ENCODE measurements at places on chromosomes 3 and 15. TPM values are rescaled to one million over a fixed set of nuclear protein-coding genes. Genes with fewer than 3 reads are reported as not detected.

Gene CFAP100
- not detected for total RNA-seq

Gene GOLGA6A
- total RNA-seq = not detected

Gene SLC38A3
- not detected for total RNA-seq

Gene ONECUT1
- 0.36 TPM for total RNA-seq

Gene IQCF5
- total RNA-seq = not detected

Gene YEATS2
- total RNA-seq = 18.3 TPM

Gene CYP19A1
- 0.41 TPM for total RNA-seq

Gene GOLGA6L7
- not detected for total RNA-seq

Gene CYP11A1
- 0.49 TPM for total RNA-seq

Gene SLC35G2
- total RNA-seq = 8.0 TPM

Gene SLC15A2
- total RNA-seq = 2.1 TPM

Gene IL5RA
- total RNA-seq = not detected

Gene SLC28A2
- not detected for total RNA-seq

Gene UCN2
- not detected for total RNA-seq

Gene CHRM5
- total RNA-seq = not detected

Gene TUSC7
- total RNA-seq = not detected

Gene ACKR4
- 0.54 TPM for total RNA-seq

Gene CEMIP
- total RNA-seq = not detected

Gene SNURF
- 3.3 TPM for total RNA-seq

GRCh38 chr3:194203482-194204041 is 67.6 kb downstream of the HES1 start:
- peaks cover 7% of the 10 kb centered on the region for H3K27me3 ChIP-seq
- no peak for DNase-seq
- no peak overlapping the region for H3K4me3 ChIP-seq
- H3K27ac ChIP-seq = no peak overlapping the region

DNA sequence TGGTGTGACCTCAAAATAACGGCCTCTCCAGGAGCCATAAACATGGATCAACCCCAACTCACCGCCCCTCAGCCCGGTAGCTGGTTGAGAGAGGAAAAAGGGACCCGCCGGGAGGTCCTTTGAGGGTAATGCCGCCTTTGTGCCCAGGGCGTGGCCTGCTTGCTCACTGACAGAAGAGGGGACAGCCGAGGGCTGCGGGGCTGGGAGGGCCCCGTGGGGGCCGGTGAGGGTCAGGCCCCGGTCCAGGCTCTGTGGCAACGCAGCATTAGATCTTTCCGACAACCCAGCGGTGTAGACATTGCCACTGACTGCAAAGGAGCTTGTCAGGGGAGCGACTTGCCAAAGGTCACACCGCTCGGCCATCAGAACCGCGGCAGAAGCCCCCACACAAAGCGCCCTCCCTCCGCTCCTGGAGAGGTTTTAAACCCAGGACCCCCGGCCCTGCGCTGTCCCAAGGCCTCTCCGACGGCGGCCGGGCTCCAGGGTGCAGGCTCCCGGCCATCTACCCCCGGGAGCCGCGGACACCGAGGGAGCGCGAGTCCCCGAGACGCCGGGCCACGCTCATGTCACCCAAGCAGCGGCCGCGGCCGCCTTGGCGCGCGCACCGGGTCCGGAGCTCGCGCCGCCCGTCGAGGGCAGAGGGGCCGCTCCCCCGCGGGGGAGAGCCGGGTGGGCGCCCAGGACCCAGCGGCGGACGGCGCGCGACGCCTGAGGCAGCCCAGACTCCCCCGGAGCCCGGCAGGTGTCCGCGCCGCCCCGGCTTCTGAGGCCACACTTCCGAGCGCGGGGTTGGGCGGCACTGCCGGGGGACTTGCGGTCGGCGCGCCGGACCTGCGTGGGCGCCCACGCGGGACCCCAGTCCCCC is 975 bp downstream of the PCSK6 start:
- H3K36me3 ChIP-seq = no peaks in the 10 kb centered on the region
- H3K4me1 ChIP-seq = no peaks in the 10 kb centered on the region
- peaks cover 29% of the 10 kb centered on the region for H3K27me3 ChIP-seq

- H3K27ac ChIP-seq = peak overlapping the region; percentile 100
- H3K4me1 ChIP-seq = peaks cover 99% of the 10 kb centered on the region
- no peaks in the 10 kb centered on the region for H3K27me3 ChIP-seq
- no peak overlapping the region for H3K4me3 ChIP-seq
- peaks cover 45% of the 10 kb centered on the region for H3K36me3 ChIP-seq
- DNase-seq = peak; percentile 38
Observed at GRCh38 chr3:134367869-134368750, 6.1 kb downstream of the AMOTL2 start.

- H3K36me3 ChIP-seq = no peaks in the 10 kb centered on the region
- DNase-seq = peak; percentile 63
- H3K27me3 ChIP-seq = peaks cover 6% of the 10 kb centered on the region
- H3K4me1 ChIP-seq = peaks cover 19% of the 10 kb centered on the region
- no peak within 1 kb of the TSS for H3K27ac ChIP-seq
Observed at GRCh38 chr3:38649500-38650247, at the start of gene SCN5A. Gene SCN5A (minus strand): TSS chr3:38649687. CDS start chr3:38633307, 16,380 bp downstream.

- H3K4me3 ChIP-seq = no peak overlapping the region
- no peak for DNase-seq
- H3K4me1 ChIP-seq = peaks cover 15% of the 10 kb centered on the region
Observed at GRCh38 chr15:57665939-57666338, 40.6 kb upstream of the POLR2M start.

GRCh38 chr3:56309465-56309864 is 158.8 kb downstream of the ERC2 start:
- H3K4me1 ChIP-seq = no peaks in the 10 kb centered on the region
- no peaks in the 10 kb centered on the region for H3K36me3 ChIP-seq
- H3K4me3 ChIP-seq = no peak overlapping the region

GRCh38 chr3:9129365-9129764 is 120.1 kb downstream of the SRGAP3 start:
- H3K36me3 ChIP-seq = no peaks in the 10 kb centered on the region
- no peak for DNase-seq
- no peak overlapping the region for H3K4me3 ChIP-seq
- no peak overlapping the region for H3K27ac ChIP-seq

DNA sequence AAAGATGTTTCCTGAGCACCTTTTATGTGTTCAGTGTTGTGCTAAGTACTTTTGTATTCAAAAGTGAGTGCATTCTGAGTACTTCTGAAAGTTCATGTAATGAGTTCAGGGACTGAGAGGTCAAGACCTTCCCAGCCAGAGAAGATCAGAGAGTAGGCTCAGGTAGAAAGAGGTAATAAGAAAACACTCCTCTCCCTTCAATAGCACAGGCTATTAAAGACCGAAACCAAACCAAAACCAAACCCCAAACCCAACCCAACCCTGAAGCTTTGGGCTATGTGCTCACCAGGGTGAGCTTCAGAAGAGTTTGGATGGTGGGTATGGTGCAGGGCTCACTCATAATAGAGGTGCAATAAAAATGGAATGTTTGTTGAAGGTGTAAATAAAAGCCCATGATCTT is 76.7 kb upstream of the FAM3D start:
- no peaks in the 10 kb centered on the region for H3K27me3 ChIP-seq
- H3K4me1 ChIP-seq = no peaks in the 10 kb centered on the region
- no peak overlapping the region for H3K27ac ChIP-seq
- no peak overlapping the region for H3K4me3 ChIP-seq
- DNase-seq = no peak
- no peaks in the 10 kb centered on the region for H3K36me3 ChIP-seq

DNA sequence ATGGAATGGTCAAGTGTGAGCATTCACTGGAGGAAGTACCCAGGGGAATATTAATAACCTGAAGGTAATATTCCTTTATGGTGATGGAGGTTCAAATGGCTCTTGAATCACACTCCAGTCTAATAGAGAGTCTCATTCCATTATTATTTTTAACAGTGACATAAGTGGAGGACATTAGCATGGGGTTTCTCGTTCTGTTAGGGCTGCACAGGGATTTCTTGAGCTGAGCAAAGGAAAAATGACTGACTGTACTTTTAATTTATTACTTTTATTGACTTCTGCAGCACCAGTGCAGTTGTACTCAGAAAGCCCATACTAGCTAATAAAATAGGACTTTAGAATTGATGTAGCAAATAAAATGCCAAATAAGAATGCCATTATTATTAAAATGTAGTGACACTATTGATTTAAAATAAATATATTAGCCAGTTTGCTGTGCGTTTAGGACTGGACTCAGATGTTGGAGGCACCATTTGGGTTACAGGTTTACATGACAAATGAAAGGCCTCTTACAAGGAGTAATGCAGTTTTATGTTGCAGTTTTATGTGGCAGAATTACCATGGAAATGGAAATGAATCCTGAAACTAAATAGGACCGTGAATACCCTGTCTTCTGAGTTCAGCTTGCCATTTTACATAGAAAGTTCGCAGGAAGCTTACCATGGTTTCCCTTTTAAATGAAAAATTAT is 705.1 kb upstream of the GRM7 start:
- H3K27me3 ChIP-seq = no peaks in the 10 kb centered on the region
- no peaks in the 10 kb centered on the region for H3K4me1 ChIP-seq
- DNase-seq = no peak
- no peak overlapping the region for H3K4me3 ChIP-seq
- H3K27ac ChIP-seq = no peak overlapping the region

DNA sequence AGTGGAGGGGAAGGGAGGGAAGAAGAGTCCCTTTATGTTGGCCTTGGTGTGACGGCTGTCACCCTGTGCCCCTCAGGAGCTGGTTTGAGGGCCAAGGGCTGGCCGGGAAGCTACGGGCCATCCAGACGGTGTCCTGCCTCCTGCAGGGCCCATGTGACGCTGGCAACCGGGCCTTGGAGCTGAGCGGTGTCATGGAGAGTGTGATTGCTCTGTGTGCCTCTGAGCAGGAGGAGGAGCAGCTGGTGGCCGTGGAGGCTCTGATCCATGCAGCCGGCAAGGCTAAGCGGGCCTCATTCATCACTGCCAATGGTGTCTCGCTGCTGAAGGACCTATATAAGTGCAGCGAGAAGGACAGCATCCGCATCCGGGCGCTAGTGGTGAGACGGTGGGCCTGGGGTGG is 8.1 kb upstream of the RCCD1 start:
- peaks cover 34% of the 10 kb centered on the region for H3K36me3 ChIP-seq
- no peak overlapping the region for H3K4me3 ChIP-seq
- no peaks in the 10 kb centered on the region for H3K4me1 ChIP-seq
- DNase-seq = no peak
- H3K27ac ChIP-seq = no peak overlapping the region

GRCh38 chr3:105933871-105934270 is 65.1 kb upstream of the CBLB start:
- H3K27me3 ChIP-seq = no peaks in the 10 kb centered on the region
- peaks cover 14% of the 10 kb centered on the region for H3K4me1 ChIP-seq
- no peaks in the 10 kb centered on the region for H3K36me3 ChIP-seq
- no peak overlapping the region for H3K4me3 ChIP-seq
- no peak for DNase-seq

GRCh38 chr3:76026379-76026778 is 241.0 kb upstream of the ZNF717 start:
- no peaks in the 10 kb centered on the region for H3K27me3 ChIP-seq
- H3K36me3 ChIP-seq = no peaks in the 10 kb centered on the region
- no peak for DNase-seq

GRCh38 chr3:136390574-136390973 is 140.4 kb downstream of the PCCB start:
- H3K4me3 ChIP-seq = no peak overlapping the region
- no peaks in the 10 kb centered on the region for H3K4me1 ChIP-seq
- no peak for DNase-seq
- no peaks in the 10 kb centered on the region for H3K27me3 ChIP-seq
- H3K36me3 ChIP-seq = no peaks in the 10 kb centered on the region
- no peak overlapping the region for H3K27ac ChIP-seq

DNA sequence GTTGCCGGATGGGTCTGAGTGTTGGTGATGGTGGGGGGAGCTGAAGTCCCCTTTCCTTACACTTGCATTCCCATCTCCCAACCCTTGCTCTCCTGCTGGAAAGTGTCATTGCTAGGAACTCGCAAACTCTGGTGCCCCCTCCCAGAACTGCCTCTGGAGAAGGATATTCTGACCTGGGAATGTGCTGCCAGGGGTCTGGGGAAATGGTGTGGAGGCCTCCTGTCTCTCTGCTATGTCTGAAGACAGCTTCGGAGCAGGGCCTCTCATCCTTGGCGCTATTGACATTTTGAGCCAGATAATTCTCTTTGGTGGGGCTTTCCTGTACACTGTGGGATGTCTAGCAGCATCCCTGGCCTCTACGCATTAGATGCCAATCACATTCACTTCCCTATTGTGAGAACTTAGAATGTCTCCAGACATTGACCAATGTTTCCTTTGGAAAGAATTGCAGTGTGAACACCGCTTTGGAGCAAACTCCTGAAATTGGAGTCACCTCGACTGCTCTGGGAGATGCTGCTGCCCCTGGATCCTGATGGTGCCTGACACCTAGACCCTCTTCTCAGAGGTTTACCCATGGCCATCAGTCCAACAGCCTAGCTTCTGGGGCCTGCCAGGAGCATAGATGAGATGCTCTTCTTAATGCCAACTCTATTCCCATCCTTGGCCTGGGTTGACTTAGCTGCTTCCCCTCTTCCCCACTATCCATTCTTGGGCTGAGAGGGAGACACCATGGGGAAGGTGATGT is 2.2 kb upstream of the KY start:
- H3K4me3 ChIP-seq = no peak overlapping the region
- H3K27me3 ChIP-seq = no peaks in the 10 kb centered on the region
- no peak overlapping the region for H3K27ac ChIP-seq
- no peaks in the 10 kb centered on the region for H3K4me1 ChIP-seq

DNA sequence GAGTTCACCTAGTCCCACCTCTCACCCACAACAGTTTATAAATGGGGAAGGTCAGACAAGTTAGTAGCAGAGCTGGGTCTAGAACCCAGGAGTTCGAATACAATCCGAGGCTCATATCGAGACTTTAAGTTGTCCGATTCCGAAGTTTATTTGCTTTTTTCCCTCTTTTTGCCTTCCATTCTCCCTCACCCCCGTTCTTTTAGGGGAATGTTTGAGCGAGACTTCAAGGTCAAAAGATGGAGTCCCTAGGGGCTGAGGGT is 7.3 kb downstream of the BCL6 start:
- peak overlapping the region; percentile 71 for H3K4me3 ChIP-seq
- DNase-seq = no peak
- no peaks in the 10 kb centered on the region for H3K27me3 ChIP-seq
- peaks cover 19% of the 10 kb centered on the region for H3K36me3 ChIP-seq
- H3K4me1 ChIP-seq = peaks cover 72% of the 10 kb centered on the region
- peak overlapping the region; percentile 99 for H3K27ac ChIP-seq

- peak overlapping the region; percentile 31 for H3K27ac ChIP-seq
- H3K27me3 ChIP-seq = no peaks in the 10 kb centered on the region
- peaks cover 32% of the 10 kb centered on the region for H3K4me1 ChIP-seq
- peak; percentile 56 for DNase-seq
- H3K36me3 ChIP-seq = no peaks in the 10 kb centered on the region
Observed at GRCh38 chr15:70195171-70195570, 97.5 kb upstream of the TLE3 start.

DNA sequence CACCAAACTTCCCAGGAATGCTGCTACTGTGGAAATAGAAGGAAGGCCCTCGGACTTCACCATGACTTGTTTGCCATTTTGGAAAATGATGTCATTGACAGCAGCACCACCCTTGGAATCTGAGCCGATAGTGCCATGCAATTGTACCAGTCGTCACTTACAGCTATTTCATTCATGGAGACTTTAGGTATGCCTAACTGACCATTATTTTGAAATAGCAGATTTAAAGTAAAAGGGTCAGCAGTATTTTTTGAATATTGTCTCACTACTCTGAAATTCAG is 66.0 kb upstream of the ARL8B start:
- H3K4me3 ChIP-seq = no peak overlapping the region
- no peaks in the 10 kb centered on the region for H3K27me3 ChIP-seq
- no peaks in the 10 kb centered on the region for H3K36me3 ChIP-seq
- peaks cover 21% of the 10 kb centered on the region for H3K4me1 ChIP-seq
- no peak overlapping the region for H3K27ac ChIP-seq
- DNase-seq = peak; percentile 30
